ENCODE measurements at places on chromosomes 6 and 20.
A peak's percentile ranks its signal among the peaks of the same experiment; 100 is the strongest.

GRCh38 chr20:33345342-33345741, 56.0 kb downstream of the CDK5RAP1 start:
- DNase-seq = no peak

DNA sequence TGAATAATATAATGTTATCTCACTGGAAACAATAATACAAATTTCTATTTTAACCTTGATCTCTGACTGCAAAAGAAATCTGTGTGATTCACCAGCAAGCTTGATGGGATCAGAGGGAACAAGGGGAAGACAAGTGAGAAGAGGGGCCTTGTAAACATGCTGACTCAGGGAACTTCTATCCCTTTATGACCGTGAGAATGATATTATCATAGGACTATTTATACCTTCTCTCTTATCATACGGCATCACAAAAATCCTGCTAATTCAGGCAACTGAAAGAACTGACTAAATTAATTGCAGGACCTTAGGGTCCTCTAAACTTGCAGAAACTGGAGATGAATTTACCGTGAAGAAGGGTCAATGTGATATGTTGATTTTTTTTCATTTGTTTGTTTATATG, 173.3 kb downstream of the PTPRK start:
- no peak for DNase-seq

DNA sequence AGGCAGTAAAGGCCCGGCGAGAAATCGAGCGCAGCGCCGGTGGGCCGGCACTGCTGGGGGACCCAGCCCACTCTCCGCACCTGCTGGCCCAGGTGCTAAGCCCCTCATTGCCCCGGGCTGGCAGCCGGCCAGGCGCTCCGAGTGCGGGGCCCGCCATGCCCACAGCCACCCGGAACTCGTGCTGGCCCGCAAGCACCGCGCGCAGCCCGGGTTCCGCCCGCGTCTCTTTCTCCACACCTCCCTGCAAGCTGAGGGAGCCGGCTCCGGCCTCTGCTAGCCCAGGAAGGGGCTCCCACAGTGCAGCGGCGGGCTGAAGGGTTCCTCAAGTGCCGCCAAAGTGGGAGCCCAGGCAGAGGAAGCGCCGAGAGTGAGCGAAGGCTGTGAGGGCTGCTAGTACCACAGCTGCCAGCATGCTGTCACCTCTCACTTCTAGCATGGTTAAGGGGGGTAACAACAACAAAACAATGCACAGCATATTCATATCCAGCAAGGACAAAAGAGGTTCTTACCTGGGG, 11.3 kb upstream of the GMPR start:
- no peak for DNase-seq

GRCh38 chr6:24226541-24226940, 100.5 kb downstream of the NRSN1 start:
- no peak for DNase-seq

DNA sequence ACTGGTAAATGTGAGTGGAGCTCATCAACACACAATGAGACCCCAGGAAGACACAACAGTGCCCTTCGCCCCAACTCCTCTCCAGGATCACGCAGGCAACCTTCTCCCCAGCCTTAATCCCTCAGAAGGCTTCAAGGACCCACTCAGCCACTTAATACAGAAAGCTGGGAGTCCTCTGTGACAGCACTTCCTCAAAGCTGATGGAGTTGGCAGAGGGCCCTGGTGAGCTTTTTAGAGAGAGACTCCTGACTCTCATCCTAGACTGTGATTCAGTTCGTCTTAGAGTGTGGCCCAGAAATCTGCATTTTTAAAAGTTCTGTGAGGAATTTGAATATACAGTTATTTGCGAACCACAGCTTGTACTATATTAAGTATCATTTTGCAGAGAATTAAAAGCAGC, 187.7 kb downstream of the UST start:
- DNase-seq = no peak

GRCh38 chr6:7725849-7726415, at the start of gene BMP6:
TSS of gene BMP6 (plus strand) at chr6:7726099. CDS start at chr6:7726956, 857 bp downstream.
- DNase-seq = peak; percentile 22

DNA sequence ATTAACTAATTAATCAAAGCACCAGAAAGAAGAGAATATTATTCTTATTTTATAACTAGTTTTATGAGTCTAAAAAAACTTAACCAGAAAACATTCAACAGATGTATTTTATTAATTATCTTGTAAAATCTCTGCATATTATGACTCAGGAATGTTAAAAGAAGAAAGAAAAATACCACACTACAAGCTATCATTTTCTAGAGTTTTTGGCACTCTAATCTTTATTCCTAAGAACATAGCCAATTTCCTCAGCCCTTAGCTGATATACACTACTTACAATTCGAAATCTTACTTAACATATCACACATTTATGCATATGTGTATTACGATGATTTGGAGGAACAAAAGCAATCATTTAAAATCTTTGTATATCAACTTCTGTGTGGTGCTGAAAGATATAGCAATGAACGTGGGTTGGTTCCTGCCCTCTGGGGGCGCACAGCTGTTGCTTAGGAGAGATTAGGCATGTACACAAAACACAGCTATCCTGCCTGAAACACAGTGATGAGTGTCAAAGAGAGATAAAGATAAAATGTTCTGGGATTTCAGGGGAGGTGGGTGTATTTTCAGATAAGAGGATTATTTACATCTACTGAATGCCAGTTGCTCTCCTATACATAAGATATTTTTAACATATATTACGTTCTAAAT, 404.5 kb downstream of the SYNE1 start:
- no peak for DNase-seq

Measured in activated CD4-positive, alpha-beta T cell treated with anti-CD3 and anti-CD28 coated beads for 1 hour (primary cell).